ENCODE measurements at places on chromosomes 13 and 19.

DNA sequence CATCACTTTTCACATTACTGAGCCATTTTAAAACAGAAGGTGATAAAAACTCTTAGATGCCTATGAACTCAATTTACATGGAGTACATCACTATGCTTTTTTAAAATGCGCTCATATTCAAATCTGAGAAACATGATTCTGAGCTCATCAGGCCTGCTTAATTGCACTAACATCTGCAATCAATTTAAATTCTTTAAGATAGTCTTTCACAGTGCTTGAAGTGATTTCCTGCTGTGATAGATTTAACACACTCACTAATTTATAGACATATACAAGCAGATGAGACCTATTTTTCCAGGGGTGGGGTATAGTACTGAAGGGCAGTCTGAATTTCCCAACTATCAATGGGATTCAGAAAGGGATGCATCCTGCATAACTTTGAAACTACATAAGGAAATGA is 82.9 kb downstream of the DIAPH3 start:
- no peak for DNase-seq

DNA sequence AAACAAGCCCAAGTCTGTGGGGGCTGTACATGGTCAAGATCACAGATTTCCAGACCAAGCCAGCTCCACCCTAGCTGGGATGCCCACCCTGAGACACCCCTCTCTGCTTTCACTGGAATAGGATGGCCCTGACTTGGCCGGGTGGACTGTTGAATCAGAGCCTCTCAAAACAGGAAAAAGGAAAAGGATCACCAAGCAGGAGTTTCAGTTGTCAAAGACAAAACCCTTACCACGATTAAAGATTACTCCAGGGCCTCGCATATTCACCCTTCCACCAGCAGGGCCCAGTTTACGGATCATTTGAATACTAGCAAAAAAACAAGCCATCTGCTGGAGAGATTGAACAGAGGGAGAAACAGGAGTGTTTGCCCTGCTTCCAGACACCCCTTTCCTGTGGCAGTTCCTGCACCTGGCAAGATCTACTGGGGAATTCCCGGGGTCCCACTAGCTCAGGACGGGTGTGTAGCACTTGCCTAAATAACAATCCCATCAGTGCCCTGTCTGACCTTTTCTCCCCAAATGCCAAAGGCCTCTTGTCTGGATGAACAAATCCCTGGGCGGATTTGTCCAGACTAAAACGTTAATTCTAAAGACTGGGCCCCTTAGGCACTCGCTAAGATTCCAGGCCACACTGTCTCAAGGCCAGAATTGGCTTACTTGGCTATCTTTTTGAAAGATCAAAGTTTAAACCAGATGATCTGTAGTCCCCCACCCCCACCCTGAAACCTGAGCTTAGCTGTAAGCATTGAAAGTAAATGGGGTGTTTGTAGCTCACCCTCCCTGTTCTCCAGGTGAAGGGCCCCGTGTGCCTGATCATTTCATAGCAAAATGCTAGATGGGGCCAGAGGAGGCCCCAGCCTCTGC is 38.4 kb downstream of the ACTN4 start:
- DNase-seq: no peak

DNA sequence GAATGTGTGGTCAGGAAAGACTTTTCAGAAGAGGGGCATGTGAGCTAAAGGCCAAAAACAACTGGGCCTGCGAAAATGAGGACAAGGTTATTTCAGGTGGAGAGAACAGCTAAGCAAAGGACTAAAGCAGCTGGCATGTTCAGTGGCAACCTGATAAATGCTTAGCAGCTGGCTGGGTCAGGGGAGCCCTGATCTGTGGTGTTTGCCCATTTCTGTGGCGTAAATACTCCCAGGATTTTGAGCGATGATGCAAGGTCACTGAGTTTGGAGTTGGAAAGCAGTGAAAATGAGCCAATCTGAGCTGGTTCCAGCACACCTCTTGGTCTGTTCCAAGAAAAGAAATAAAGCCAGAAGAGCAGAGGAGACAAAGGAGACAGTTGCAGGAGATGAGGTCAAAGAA is 704.3 kb downstream of the UQCRFS1 start:
- DNase-seq: no peak

- DNase-seq: no peak
Measured at GRCh38 chr19:23823952-23824389, 65.3 kb upstream of the ZNF681 start.

DNA sequence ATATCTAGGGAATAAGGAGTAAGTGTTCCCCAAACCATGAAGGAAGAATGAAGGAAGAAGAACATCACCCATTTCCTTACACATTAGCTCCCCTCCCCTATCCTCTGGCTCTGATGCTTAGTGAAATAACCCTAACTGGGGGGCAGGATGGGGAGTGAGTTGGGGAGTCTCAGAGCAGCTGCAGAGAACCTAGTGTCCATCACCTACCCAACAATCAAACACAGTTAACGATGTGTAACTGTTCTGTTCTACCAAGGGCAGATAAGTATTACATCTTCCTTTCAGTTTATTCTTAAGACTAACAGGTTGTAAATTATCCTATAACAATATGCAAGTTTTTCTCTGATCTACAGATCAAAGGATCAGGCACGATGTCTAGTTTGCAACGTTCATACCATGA is 12.8 kb downstream of the ELF1 start:
- no peak for DNase-seq

GRCh38 chr19:43678512-43679261 is 8.7 kb upstream of the PLAUR start:
- DNase-seq: no peak

DNA sequence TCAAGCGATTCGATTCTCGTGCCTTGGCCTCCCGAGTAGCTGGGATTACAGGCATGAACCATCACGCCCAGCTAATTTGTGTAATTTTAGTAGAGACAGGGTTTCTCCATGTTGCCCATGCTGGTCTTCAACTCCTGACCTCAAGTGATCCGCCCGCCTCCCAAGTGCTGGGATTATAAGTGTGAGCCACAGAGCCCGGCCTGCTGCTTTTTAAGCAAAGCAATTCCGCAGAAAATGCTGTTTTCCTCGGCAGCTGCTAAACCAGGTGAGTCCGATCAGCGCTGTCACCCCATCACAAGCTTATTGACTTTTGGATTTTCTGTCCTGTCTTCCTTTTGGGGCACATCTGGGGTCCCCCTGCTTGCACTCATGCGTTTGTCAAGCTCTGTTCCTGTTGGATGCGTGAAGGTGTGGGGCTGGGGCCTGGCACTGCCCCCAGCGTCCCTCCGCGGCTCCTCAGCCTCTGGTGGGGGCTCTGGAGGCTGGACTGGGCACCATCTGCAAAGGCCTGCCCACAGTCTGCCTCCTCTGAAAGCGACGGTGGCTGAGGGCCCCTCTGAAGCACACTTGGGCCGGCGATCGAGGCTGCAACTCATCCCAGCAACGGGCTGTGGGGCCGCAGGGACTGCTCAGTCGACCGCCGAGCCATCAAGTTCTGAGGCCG is 25.7 kb downstream of the CEBPG start:
- DNase-seq: no peak

GRCh38 chr13:112333756-112334543 is 42.2 kb upstream of the SPACA7 start:
- no peak for DNase-seq

GRCh38 chr19:12833738-12834565 is 427 bp downstream of the RTBDN start:
- peak; percentile 74 for DNase-seq

- DNase-seq: no peak
Measured at GRCh38 chr19:3054972-3055740, 7.1 kb downstream of the TLE5 start.

- no peak for DNase-seq
Measured at GRCh38 chr19:53980539-53981375, 10.7 kb upstream of the CACNG6 start.

GRCh38 chr19:29381353-29382203 is 144.2 kb upstream of the VSTM2B start:
- no peak for DNase-seq

GRCh38 chr13:39253774-39254173 is 215.5 kb downstream of the NHLRC3 start:
- no peak for DNase-seq

DNA sequence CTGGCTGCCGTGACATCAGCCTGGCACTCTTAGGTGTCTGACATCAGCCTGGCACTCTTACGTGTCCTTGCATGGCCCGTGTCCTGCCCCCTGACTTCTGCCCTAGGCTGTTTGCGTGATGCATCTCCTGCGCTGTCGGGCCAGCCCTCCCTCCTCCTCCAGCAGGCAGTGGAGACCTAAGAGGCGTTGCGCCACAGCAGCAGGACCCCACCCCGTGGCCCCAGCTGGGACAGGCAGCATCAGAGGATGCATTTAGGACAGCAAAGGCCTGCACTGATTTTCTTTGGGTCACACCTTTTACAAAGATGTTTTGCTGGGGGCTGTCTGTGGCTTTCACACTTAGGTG is 65.3 kb downstream of the GPR12 start:
- DNase-seq: no peak

DNA sequence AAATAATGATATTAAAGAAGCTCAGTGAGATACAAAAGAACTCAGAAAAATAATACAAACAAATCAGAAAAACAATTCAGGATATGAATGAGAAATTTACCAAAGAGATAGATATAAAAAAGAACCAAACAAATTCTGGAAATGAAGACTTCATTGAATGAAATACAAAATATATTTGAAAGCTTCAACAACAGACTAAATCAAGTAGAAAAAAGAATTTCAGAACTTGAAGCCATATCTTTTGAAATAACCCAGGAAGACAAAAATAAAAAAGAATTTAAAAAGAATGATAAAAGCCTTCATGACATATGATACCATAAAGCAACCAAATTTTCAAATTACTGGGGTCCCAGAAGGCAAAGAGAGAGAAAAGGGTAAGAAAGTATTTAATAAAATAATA is 9.6 kb downstream of the LEUTX start:
- no peak for DNase-seq
